ENCODE measurements at places on chromosomes 1 and 21. TPM values are rescaled to one million over a fixed set of nuclear protein-coding genes. Genes with fewer than 3 reads are reported as not detected.

DNA sequence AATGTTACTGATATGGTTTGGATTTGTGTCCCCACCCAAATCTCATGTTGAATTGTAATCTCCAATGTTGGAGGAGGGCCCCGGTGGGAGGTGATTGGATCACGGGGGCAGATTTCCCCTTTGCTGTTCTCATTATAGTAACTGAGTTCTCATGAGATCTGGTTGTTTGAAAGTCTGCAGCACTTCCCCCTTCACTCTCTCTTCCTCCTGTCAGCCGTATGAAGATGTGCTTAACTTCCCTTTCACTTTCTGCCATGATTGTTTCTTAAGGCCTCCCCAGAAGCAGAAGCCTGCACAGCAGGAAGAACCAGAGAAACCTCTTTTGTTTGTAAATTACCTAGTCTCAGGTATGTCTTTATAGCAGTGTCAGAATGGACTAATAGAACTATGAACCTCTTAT lies 28.4 kb downstream of the TRIM33 start:
- DNase-seq, result no peak

IQGAP3 gene
- total RNA-seq, result 32.4 TPM

KRTAP24-1 gene
- total RNA-seq, result not detected

ZNF683 gene
- not detected for total RNA-seq

PLOD1 gene
- total RNA-seq, result 76.1 TPM

NR5A2 gene
- 23.2 TPM for total RNA-seq

KIF21B gene
- total RNA-seq, result 11.4 TPM

DNA sequence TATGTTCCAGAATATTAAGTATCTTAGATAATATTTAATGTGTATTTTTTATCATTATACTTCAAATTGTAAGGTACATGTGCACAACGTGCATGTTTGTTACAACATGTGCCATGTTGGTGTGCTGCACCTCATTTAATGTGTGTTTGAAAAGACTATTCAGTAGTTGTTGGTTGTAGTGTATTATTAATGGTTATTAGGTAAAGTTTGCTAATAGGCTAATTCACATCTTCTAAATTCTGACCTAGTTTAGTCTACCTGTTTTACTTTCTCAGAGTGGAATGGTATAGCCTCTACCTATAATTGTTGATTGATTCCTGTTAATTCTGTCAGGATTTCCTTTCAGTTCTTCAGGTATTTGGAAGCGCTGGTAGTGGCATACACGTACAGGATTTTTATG lies 153.0 kb downstream of the NCAM2 start:
- DNase-seq, result no peak

DNA sequence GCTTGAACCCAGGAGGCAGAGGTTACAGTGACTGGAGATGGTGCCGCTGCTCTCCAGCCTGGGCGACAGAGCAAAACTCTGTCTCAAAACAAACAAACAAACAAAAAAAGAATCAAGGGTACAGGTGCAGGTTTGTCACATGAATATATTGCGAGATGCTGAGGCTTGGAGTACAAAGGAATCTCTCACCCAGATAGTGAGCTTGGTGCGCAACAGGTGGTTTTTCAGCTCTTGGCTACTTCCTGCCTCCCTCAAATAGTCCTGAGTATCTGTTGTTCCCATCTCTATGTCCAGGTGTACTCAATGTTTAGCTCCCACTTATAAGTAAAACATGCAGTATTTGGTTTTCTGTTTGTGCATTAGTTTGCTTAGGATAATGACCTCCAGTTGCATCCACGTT lies 173.9 kb upstream of the CACYBP start:
- no peak for DNase-seq

SPRR2B gene
- total RNA-seq, result not detected

DNA sequence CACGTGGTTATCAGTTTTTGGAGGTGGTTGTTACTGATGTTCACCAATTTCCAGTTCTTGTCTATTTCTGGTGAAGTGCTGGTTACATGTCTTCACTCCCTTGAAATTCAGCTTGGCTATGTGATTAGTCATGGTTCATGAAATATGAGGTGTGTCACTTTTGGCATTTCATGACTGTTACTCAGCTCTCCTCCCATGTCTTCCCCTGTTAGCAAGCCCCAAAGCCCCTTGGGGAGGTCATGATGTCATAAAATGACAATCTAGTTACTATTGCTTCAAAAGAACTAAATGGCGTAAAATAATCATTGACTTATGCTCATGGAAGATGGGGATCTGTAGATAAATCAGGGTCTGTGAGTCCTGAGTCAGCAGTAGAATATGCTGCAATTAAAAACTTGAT lies 425.1 kb downstream of the SETD4 start:
- DNase-seq, result no peak

GRCh38 chr21:37006486-37007291 lies at the start of gene RIPPLY3:
Gene RIPPLY3 (plus strand): TSS chr21:37006702. CDS start chr21:37006773, 71 bp downstream.
- DNase-seq, result peak; percentile 28

FAM72D gene
- 1.9 TPM for total RNA-seq

DNA sequence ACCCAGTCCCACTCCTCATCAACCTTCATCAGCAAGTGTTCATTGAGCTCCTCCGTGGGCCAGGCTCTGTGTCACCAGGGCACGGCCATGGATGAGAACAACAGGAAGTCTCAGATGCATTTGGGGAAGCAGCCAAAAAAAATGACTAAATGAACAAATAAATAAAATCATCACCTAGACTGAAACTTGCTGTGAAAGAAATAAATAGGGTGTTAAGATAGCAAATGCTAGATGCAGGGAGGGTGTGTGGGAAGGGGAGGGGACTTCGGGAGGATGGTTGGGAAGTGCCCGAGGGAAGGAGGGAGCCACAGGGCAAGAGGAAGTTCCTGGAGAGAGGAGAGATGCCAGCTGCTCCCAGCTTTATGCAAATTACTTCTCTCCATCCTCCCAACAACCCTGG lies 696.7 kb downstream of the PTPRU start:
- no peak for DNase-seq

- DNase-seq, result no peak
Measured at GRCh38 chr1:155261493-155261851, 688 bp downstream of the SCAMP3 start.

GRCh38 chr1:33338440-33339211 lies 17.7 kb upstream of the A3GALT2 start:
- no peak for DNase-seq

PHF13 gene
- 29.1 TPM for total RNA-seq

- no peak for DNase-seq
Measured at GRCh38 chr21:45769294-45769693, 125.8 kb downstream of the PCBP3 start.

SMCP gene
- total RNA-seq, result not detected

DNA sequence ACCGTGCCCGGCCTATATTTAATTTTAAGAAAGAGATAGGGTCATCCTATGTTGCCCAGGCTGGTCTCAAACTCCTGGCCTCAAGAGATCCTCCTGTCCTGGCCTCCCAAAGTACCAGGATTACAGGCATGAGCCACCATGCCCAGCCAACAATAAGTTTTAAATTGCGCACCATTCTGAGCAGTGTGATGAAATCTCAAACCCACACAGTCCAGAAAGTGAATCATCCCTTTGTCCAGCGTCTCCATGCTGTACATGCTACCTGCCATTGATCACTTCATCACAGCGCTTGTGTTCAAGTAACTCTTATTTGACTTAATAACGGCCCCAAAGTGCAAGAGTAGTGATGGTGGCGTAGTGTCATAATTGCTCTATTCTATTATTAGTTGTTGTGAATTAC lies 75.4 kb downstream of the APP start:
- no peak for DNase-seq

GRCh38 chr1:87437663-87438295 lies 109.1 kb downstream of the LMO4 start:
- DNase-seq, result no peak

DNA sequence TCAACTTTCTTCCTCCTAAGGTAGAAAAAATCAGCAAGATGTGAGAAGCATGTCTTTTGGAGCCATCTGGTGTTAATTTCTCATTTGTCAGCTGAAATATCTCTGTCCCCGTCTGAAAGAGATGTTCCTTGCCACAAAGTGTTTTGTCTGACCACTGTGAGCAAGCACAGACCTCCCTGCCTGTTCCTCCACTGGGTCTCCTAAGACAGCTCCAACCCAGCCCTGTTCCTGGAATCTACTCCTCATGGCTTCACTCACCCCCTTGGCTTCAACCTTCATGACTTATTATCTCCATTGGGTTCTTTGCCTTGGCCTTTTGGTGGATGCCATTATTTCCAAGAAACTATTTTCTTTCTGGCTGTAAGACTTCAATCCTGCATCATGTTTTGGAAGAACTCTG lies 65.7 kb upstream of the CACHD1 start:
- DNase-seq, result no peak

DNA sequence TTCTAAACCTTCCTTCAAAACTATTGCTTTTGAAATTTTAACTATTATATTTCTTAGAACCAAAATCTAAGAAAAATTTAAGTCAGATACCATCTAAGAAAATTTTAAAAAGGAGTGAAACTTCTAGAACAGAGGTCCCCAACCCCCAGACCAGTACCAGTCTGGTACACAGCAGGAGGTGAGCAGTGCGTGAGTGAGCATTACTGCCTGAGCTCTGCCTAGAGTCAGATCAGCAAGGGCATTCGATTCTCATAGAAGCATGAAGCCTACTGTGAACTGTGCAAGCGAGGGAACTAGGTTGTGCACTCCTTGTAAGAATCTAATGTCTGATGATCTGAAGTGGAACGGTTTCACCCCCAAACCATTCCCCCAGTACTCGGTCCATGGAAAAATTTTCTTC lies 106.7 kb downstream of the VAV3 start:
- DNase-seq, result no peak

DNA sequence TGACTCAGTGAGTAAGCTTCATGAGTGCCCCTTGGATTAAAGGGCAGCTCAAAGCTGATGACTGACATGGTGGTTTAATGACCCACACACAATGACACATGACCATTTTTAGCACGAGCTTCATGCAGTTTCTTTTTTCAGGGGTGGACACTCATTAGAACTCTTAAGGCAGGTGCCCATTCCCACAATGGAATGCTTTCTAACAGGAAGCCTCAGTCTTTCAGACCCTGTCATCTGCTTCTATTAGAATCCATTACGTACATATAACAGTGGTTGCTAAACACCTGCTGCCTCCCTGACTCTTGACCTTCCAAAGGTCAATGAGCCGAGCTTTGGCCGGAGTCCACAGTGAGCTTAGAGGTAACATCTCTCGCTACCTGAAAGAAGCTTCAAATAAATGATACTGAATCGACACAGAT lies 27.4 kb downstream of the AKNAD1 start:
- DNase-seq, result no peak

C4BPA gene
- not detected for total RNA-seq

Data from progenitor cell of endocrine pancreas (in vitro differentiated cells).